Fibroblast of the aortic adventitia (primary cell): ENCODE measurements at places on chromosomes 2 and 18. TPM values are rescaled to one million over a fixed set of nuclear protein-coding genes. Genes with fewer than 3 reads are reported as not detected.

Gene MROH2A
- total RNA-seq = under 0.01 TPM in 1 of 2 replicates, not detected in the other

Gene VAMP5
- total RNA-seq = 33.8 and 56.2 TPM in 2 replicates

Gene NDC80
- 5.0 and 43.5 TPM in 2 replicates for total RNA-seq

Gene CNDP1
- total RNA-seq = not detected in 2 replicates

Gene SKOR2
- not detected in 2 replicates for total RNA-seq

Gene SH3RF3
- 2.1 and 8.4 TPM in 2 replicates for total RNA-seq

Gene BUB1
- 5.9 and 35.2 TPM in 2 replicates for total RNA-seq

Gene CREB1
- total RNA-seq = 28.6 and 52.4 TPM in 2 replicates

Gene CRACDL
- total RNA-seq = not detected in 2 replicates

Gene KCNG2
- not detected in 2 replicates for total RNA-seq

Gene KLHL41
- 1.4 and 2.1 TPM in 2 replicates for total RNA-seq
